ENCODE measurements at places on chromosomes 3 and 15.

DNA sequence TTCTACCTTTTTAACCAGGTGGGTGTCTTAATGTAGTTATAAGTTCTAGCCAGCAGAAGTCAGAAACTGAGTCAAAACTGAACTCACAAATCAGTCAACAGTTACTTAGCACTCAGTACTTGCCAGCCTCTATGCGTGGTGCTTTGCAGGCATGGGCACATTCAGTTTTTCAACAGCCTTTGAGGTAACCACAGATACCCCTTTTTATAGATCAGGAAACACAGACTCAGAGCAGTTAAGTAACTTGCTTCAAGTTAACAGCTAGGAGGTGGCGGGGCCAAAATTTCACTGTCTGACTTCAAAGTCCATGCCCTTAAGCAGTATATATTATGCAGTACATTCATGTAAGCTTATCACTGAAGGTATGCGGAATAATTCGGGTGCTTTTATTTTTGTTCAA is 139.4 kb downstream of the FHIT start:
- no peak for DNase-seq

- no peak for DNase-seq
Observed at GRCh38 chr15:33735637-33736247, 232.6 kb upstream of the CHRM5 start.

DNA sequence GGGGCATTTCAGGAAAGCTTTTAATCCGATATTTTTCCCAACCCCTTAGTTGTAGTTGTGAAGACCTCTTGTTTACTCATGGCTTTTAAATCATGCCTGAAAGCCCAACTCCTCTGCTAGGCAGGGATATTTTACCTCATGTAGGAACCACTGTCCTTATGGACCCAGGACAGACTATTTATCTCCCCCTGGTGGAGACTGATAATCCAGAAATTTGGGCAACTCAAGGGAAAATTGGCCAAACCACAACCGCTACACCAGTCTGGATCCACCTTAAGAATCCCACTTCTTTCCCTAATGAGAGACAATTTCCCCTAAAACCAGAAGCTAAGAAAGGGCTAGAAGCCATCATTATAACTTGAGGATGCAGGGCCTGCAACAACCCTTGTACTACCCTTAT is 248.1 kb upstream of the STAC start:
- peak; percentile 0 for DNase-seq

DNA sequence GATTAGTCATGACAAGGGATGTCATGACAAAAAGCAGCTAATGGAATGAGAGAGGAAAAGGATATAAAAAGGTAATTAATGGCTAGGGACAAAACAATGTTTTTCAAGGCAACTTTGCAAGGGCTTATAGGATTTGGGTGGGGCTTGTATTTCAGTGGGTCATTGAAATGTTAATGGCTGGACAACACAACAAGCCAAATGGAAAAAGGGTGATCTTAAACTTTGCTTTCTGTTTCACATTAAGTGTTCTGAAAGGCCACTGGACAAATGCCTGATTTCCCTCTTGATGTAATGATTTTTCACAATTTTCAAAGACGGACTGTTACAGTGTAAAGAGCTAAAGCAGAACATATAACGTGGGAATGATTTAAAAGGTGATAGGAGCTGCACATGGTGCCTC is 345.0 kb downstream of the TUSC7 start:
- no peak for DNase-seq

DNA sequence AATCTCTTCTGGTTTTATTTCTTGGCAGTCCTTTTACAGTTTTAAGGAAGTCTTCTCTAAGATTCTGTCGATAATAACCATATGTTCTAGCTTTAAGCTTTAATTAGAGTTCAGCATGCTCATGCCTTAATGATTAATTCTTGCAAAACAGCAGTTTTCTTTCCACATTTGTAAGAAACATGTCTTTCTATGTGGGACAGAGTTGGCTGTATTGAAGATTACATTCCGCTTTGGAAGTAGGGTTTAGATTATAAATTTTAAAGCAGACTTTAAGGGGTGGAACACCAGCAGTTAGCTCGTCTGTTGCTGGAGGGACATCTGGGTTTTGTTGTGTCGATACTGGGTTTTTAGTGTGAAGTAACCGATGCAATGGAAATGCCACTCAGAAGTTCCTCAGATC is 35.3 kb downstream of the SQOR start:
- DNase-seq, result no peak

DNA sequence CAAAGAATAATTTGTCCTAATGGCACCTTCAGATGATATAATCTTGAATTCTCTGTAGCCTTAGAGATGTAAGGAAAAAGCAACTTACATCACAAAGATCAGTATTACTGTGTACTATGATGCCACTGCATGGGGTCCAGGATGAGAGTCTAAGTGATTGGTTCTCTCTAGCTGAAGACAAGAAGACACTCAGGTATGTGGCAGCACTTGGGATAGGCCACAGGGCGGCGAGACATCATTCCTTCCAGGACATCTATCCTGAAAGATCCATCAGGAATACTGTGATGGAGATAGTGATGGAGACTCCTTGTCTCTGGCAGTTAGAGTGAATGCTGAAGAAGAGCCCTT is 2.5 kb downstream of the CD200 start:
- no peak for DNase-seq

- DNase-seq, result no peak
Observed at GRCh38 chr3:174377096-174377495, 482.0 kb upstream of the NAALADL2 start.

- no peak for DNase-seq
Observed at GRCh38 chr15:99914723-99915122, 181.5 kb upstream of the LYSMD4 start.

DNA sequence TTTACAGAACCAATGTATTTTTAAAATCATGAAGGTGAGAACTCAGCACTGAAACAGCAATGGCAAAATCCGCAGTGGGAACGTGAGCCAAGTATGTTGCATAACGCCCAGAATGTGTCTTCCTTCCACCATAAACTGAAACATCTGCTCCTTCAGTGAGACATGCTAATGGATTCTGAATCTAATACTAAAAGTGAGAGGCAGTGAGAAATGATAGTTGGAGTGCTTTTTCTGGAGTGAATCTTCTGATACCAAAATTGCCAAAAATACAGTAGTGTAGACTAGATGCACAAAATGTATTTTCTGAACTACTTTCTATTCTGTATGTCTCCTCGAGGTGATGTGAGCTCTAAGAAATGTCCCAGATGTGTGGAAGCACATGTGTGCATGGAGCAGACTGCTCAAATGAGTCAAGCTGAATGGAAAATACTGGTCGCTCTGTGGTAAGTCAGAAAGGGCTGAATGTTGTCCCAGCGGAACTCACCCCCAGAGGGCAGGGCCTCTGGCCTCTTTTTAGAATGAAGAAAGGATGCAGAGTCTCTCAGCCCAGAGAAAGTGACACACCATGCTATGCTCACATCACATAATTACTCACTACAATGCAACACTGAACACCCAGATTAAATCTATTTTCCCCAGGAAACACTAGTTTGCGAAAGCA is 73.0 kb downstream of the ATP10A start:
- DNase-seq, result no peak

DNA sequence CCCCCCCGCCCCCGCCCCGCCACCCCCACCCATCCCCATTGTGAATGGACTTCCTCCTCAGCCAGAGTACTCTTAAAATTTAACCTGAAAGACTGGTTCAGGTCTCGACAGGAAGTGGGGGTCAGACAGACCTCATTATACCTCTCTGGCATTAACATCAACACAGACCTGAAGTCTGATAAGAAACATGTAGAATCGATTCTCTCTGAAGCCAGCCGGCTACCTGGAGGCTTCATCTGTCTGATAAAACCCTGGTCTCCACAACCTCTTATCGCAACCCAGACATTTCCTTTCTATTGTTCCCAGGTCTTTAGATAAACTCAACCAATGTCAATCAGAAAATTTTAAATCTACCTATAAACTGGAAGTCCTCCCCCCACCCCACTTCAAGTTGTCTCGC is 42.6 kb downstream of the SLCO2A1 start:
- DNase-seq, result no peak

DNA sequence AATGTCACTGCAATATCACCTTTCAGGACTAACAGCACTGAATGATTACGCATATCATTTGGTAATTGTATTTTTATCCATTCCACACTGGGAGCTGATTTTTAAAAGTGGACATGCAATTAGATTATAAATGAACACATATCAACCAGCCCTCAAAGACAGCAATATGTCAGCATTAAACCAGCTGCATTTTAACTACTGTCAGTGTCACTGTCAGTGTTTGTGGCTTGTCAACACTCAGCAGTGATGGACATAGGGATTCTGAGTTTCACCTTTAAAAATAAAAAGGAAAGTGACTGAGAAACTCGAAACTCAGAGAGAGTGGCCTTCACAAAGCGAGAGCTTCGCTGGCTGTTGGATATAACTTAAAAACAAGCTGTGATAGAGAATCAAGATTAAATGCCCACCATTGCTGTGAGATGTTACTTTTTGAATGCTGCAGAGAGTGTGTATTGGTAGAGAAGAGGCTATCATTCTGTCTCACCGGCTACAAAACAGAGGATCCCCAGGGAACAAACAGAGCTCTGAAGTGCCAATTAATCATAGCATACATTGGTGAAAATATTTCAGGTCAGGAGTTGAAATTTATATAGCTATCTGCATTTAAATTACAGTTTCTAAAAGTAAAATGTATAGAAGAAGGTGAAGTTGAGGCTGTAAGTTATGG is 635.8 kb downstream of the SQOR start:
- DNase-seq, result no peak

DNA sequence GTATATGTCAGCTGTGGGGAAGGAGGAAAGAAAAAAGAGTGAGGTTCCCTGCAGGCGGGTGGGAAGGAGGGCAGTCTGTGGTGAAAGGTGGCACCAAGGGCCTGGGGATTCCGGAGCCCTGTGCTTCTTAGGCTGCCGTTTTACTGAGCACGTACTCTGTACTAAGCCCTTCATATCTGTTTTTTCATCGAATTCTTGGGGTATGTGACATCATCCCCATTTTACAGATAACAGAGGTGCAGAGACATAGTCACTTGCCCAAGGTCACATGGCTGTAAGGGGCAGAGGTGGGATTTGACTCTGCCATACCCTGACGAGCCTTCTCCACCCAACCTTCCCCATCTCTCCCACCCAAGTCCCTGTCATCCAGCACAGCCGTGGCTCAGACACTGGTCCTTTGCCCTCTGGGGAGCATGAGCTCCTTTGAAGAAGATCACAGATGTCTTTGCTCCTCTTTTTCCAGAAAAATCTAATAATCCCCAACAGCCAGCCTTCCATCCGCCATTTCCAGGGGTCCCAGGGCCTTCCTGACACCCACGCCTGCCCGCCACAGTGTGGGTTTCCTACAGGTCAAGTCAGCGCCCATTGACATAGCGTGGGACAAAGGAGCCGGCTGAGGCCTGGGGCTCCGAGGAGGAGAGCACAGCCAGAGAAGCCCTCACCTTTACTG is 24.2 kb downstream of the CYP11A1 start:
- DNase-seq, result no peak

GRCh38 chr3:86378829-86379228 is 612.1 kb downstream of the VGLL3 start:
- DNase-seq, result no peak

GRCh38 chr3:145411605-145412004 is 749.4 kb downstream of the PLOD2 start:
- DNase-seq, result no peak

- no peak for DNase-seq
Observed at GRCh38 chr15:84659904-84660781, 2.1 kb upstream of the NMB start.

DNA sequence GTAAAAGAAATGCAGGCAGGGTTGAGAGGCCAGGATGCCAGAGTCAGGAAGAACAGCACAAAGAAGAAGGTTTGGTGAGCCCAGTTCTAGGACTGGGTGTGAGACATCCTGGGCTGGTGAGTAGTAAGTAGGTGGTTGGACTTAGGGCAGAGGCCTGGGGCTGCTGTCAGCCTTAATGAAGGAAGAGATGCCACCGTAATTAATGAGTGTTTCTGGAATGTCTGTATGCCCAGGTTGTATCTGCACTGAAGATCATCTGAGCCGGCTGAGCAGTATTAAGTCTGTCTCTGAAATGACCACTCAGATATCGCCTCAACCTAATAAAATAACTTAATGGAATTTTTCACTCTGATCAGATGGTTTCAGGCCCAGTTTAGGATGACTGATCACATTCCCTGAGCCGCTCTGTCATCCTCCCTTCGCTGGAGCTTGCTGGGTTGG is 532.9 kb upstream of the IL12A start:
- no peak for DNase-seq

DNA sequence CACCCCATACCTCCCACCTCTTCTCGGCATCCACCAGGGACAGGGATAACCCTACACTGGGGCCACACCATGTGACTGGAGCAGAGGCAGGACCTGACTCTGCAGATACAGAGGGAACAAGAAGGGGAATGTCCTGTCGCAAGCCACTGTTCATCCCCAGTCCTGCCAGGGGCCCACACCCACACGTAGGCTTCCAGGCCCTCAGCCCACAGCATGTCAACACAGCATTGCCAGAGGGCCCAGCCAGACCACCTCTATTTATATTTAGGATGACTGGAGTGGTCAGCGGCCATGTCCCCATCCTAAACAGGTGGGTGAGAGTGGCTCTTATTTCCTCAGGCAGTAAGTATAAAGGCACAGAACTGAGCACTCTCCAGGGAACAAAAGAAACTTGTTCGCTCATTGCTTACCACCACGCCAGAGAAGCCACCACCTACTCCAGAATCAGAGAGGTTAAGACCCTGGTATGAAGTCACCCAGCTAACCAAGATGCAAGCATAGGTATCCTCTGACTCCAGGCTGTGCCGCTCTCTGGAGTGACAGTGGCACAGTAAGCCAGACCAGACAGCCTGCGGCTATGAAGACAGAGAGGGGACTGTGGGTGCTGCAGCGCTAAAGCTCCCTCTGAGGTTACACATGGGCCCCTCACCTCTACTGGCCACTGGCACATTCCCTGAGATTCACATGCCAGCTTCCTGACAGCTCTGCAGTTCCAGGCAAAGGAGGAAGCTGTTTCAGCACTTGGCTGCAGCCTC is 67.9 kb downstream of the LRIG1 start:
- no peak for DNase-seq

GRCh38 chr3:98823791-98824190 is 60.7 kb downstream of the ST3GAL6 start:
- DNase-seq, result no peak

DNA sequence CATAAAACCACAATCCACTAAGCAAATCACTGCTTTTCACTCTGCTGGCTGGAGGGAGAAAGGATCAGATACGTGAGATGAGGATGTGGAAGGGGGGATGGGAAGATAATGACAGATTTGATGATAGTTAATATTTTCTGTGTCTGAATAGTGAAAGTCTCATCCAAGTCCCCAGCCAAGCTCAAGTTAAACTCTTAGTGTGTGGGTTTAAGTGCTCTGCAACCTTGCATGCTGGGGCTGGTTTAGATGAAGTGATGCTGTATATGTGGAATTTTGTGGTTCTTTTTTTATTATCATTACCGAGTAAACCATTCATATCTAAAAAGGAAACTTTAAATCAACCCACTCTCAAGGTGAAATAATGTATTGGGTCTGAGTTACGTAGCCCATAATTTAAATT is 111.0 kb downstream of the TPRG1 start:
- no peak for DNase-seq
